T1000 (cell line): ENCODE measurements at places on chromosomes 4 and X.

DNA sequence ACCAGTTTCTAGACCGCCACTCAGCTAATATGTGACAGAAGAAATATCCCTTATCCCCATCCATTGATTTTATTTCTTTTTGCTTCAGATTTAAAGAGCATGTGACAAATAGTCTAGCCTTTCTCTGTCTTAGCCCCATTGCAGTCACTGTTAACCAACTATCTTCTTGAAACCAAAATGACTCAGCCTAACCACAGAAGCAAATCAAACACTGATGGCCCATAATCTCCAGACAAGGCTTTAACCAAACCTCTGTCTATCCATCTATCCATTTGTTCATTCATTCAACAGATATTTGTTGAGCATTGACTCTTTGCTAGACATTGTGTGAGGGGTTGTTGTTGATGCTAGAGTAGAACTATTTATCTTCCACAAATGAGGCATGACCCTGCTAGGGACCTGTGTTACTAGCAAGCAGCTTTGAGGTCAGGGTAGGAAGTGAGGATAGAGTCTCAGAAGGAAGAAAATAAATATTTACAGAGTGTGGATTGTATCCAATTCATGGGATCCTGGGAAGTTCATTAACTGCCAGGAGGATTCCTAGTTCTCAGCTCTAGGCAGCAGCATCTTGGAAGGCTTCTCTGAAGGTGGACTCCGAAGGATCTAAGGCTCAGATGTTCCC, 22.5 kb downstream of the HNRNPH2 start:
- no peak for DNase-seq

DNA sequence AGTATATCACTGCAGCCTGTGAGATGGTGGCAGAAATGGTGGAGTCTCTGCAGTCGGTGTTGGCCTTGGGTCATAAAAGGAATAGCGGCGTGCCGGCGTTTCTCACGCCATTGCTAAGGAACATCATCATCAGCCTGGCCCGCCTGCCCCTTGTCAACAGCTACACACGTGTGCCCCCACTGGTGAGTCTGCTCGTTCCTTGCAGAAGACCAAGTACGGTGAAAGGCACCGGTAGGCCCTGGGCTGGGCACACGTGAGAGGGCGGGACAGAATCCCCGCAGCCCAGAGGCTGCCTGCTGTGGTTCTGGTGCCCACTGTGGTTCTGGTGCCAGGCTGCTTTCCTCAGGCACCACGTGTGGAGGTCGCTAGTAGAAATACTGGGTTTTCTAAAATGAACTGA, 31.2 kb upstream of the MSANTD1 start:
- DNase-seq = no peak

DNA sequence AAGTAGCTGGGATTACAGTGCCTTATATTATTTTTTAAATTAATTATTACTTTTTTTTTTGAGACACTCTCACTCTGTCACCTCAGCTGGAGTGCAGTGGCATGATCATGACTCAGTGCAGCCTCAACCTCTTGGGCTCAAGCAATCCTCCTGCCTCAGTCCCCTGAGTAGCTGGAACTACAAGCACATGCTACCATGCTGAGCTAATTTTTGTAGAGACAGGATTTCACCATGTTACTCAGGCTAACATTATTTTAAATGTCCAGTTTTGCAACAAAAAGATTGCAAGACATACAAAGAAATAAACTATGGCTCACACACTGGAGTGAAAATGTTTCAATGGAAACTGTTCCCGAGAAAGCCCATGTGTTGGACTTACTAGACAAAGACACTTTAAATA, 59.2 kb downstream of the MND1 start:
- DNase-seq = no peak

DNA sequence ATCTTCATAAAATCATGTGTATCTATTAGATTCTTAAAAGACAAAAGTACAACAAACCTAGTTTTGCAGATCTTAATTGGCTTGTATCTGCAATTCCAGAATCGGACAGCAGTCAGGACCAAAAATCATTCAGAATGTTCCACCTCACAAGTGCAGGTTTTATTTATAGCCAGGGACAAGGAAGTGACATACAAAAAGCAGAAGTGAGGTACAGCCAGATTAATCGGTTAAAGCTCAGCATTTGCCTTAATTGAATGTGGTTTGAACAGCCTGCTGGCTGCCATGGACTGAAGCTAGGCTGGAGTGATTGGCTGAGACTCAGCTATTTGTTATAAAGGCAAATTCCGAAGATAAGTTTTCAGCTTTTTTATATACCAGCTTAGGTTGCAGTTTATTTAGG, 932.6 kb downstream of the C4orf33 start:
- no peak for DNase-seq

DNA sequence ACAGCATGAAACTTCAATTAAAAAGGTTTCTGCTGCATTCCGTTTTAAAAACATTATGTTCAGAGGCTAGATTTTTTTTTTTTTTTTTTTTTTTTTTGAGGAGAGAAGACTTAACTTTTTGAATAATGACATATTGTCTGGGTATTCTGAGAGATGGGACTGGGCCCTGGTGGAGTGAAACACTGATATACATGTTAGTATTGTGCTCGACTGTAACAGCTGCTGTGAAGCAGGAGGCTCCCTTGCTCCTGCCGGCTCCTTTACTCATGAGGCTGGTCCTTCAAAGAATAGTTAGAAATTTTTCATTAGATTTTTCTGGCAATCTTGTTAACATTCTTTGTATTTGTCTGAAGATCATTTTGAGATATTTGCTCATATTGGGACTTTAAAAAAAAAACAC, 73.3 kb downstream of the TMEM131L start:
- DNase-seq = no peak

GRCh38 chr4:122003335-122003734, 51.5 kb upstream of the TRPC3 start:
- DNase-seq = no peak

DNA sequence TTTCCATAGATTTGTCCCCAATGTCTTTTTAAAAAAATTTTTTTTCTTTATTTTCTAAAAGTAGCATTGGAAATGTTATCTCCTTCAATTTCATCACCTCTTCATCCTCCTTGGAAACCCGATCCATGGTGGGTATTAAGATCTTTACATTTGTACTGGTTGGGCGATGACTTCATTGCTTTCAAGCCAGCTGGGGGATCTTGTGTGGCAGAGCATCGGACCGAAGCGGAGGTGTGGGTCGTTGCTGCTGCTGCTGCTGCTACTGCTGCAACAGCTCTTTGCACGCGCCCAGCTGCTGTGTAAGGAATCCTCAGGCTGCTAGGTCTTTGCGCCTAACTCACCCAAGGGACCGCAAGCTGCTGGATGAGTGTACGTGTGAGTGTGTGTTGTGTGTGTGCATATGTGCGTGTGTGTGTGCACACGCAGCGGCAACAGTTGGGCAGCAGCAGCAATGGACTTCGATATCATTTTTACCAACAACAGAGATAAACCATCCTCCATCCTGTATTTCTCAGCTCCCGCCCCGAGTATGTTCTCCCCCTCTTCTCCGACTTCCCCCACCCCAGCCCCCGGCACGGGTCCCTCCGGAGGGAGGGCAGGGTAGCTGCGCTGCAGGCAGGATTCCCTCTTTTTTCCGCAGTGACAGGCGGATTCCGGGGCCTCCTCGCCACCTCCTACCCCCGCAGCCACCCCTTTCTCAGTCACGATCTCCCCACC, 768 bp upstream of the CDKL5 start:
- peak; percentile 35 for DNase-seq

DNA sequence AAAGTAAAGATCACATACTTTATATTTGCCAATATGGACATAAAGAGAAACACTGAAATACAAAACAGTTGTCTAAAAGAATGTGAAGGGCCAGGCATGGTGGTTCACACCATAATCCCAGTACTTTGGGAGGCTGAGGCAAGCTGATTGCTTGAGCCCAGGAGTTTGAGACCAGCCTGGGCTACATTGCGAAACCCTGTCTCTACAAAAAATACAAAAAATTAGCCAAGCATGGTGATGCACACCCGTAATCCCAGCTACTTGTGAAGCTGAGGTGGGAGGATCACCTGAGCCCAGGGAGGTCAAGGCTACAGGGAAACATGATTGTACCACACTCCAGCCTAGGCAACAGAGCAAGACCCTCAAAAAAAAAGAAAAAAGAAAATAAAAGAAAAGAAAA, 11.8 kb downstream of the RBM47 start:
- DNase-seq = no peak

GRCh38 chr4:26916195-26916594, 55.6 kb downstream of the STIM2 start:
- DNase-seq = no peak

DNA sequence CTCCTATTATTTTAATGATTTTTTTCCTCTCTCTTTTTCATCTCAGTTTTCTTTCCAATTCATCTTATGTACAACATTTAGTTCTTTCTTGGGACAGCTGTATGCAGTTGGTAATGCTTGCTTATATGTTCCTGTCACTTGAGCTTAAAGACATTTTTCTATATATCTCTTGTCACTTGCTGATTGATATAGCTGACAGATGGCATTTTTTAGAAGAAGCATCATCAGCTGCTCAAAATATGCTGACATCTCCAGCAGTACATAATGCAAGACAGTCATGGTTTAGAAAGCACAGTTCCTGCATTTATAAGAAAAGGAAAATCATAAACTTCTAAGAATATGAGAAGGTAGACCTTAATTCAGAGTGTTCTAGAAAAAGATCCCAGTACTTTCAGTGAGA, 56.5 kb downstream of the DCAF8L1 start:
- DNase-seq = no peak

GRCh38 chrX:50718776-50719175, 95.2 kb downstream of the SHROOM4 start:
- no peak for DNase-seq

- no peak for DNase-seq
These were observed 60.9 kb upstream of the FAM47B start for GRCh38 chrX:34881671-34882070.

DNA sequence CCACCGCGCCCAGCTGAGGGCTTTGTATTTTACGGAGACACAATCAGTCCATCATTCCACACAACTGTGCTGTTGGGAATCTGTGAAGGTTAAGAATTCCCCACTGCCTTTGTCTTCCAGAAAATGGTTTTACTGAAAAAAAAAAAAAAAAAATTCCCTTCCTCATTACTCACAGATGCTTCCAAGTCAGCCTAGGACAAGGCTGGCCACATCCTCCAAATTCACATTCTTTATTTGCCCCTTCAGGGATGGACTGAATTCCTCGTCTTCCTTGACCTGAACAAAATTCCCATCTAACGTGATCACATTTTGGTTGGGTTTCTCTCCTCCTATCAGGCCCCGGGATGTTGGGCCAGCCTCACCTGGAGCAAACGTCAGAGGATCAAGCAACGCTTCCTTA, 130.3 kb downstream of the DHRSX start:
- no peak for DNase-seq

DNA sequence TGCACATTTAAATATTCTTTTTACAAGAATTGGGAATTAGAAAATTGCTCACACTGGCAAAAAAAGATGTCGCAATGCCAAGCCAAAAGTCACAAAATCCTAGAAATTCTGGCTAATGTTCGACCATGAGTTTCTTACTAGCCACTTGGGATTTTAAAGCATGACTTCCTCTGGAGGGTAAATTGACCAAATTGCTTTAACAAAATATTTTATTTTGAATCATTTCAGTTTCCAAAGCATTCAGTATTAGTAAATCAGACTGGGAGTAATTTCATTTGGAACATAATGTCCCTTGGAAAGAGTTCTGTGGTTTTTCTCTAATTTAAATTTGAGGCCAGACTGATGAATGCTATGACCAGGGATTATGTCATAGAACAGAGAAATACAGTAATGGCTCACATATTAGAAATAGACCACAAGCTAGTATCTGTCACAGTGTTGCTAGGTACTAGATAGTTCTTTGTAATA, 7.6 kb upstream of the CXCL5 start:
- no peak for DNase-seq

DNA sequence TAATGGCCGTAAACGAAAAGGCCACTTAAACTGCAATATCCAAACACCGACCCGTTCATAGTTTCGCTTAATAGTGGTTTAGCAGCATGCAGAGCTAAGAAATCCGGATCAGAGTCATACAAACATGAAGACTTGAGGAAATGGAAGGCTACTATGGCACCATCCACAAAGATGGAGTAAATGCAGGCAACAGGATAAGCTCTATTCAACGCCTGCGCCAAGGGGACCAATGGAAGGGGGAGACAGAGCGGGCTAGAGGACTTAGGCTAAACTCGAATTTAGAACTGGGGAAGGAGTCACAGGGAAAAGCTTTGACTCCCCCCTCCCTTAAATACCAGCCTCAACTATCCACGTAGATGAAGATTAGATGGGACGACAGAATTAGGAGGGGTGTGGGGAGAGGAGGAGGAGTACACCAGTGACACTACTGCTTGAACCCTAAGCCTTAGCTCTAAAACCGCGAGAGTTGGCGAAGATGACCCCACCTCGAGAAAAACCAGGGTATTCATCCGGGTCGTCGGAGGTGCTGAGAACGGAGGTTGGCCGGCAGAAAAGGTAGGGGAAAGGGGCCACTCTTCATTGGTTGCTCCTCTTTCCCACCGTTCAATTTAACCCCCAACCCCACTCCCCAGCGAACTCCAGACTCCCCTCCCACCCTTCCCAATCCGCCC, 3.5 kb downstream of the HUWE1 start:
- peak; percentile 24 for DNase-seq

DNA sequence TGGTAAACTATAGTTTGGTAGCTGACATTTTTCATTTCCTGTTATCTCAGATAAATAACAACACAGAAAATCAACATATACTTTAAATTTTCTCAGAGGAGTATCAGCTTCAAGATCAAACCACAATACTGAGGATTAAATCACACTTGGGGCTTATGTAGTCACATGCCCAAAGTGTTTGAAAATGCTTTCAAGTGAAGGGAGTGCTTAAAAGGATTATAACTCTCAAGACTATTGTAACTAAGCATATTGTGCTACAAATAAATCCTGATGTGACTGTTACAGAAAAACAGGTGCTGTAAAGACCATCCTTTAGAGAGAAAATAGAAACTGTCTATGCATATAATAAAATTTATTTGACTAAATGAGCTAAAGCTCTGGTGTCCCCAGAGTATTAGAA, 887.6 kb downstream of the ADGRL3 start:
- DNase-seq = no peak

DNA sequence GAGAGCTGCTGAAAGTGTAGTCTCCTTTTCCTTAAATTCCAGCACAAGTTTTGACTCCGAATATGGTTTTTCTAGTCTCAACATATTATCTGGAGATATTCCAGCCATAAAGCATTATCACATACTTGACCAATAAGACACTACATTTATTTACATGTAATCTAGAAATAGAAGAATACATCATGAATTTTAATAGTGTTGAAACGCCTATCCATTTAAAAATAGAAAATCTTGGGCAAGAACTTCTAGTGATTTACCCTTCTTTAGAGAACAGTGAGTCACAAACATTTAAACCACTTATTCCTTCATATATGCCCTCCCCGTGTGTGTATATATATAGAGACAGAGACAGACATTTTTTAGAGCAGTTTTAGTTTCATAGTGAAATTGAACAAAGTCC, 161.5 kb downstream of the SOWAHB start:
- DNase-seq = no peak

GRCh38 chrX:153304988-153305736, 16.4 kb downstream of the PNMA6F start:
- no peak for DNase-seq

GRCh38 chrX:124293810-124294209, 38.6 kb upstream of the TEX13D start:
- no peak for DNase-seq
